ENCODE measurements at places on chromosomes 4 and X.

GRCh38 chr4:156558373-156559025 is 413.1 kb downstream of the PDGFC start:
- DNase-seq: no peak

DNA sequence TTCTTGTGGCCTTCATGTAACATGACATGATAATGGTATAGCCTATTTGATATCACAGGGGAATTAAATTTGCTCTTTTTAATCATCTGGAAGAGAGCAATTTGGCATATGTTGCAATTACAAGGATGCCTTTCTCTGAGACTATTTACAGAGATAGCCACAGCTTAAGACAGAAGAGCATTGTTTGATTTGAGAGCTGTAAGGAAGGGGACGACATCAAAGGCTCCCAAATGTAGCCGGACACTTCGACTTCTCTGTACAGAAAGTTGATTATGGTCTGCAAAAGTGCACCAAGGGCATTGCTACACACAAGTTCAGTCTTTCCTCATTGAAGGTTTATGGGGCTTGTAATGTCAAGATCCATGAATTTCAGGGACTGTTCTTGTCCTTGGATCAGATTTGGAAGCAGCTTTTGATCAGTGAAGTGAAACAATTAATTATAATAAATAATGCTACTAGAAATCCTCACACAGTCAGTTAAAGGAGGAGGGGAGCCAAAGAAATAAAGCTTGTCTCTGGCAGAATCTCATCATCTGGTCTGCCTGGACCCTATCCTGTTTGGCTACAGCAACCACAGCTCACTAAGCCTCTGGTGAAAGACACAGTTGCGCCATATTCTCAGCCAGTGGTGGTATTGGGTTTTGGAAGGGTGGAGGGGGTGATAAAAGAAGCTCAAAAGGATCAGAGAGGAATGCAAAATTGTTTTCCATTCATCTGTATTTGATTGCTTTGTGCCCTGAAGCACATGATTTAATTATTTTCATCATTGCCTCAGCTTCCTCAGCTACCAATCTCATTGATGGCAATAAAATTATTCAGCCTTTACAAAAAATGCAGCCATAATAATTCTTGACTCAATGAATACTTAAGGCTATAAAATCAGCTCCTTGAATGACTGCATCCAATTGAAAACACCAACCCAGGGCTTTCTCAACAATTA is 654.3 kb upstream of the LCORL start:
- no peak for DNase-seq

DNA sequence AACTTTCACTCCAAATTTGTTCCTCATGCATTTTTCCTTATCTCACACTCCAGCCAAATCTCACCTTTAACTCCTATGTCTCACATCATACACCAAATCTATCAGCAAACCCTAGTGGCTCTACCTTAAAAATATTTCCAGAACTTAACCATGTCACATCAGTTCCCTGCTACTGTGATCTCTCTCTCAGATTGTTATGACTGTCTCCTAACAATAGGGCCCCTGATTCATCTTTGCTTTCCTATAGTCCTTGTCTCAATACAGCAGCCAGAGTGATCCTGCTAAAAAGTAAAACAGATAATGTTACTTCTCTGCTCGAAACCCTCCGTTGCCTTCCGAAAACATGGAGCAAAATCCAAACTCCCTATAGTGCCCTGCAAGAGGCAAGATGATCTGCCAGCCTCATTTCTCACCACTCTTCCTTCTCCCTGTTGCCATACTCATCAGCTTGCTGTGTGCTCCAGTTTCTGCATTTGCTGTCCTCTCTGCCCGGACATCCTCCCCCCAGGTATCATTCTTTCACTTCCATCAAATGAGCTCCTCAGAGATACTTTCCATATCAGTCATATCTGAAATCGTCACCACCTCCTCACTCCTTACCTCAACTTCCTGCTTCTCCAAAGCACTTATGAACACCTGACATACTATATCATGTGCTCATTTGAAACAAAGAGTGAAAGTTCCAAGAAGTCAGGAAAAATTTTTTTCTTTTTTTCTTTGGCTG is 293.4 kb upstream of the NR3C2 start:
- DNase-seq: no peak

DNA sequence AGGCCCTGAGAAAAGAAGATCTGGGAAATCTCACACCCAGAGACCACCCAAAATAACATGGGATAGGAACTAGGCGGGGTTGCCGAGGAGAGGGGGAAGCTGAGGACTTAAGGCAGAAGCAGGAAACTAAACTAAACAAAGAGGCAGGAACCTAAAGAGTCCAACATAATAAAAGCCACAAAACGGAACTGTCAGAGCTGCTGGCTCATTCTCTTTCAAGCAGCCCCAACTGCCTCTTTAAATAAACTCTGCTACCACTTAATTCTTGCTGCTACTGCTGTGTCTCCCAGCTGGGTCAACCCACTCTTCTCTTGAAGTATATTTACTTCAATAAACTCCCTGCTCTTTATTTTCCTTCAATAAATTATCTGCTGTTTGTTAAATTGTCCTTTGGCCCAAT is 44.5 kb downstream of the MAGEB16 start:
- DNase-seq: no peak

DNA sequence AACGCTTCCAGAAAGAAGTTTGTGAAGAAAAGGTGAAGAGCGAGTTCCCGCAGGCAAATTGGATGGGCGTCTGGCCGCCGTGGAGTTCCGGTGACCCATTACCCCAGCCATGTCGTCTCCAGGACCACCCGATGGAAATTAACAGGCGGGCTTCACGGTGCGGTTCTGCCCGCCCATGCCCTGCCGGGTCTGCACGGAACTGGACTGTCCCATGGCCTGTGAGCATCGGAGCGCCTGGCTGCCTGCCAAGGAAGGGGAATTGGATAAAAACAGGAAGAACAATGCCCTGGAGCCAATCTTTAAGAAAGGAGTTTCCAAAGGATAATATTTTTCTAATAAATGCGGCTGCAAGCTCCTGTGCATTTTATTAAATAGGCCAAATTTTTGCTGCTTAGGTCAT is 319.8 kb upstream of the SLC7A11 start:
- no peak for DNase-seq

- DNase-seq: no peak
Observed at GRCh38 chrX:110327336-110327735, 9.5 kb upstream of the AMMECR1 start.

DNA sequence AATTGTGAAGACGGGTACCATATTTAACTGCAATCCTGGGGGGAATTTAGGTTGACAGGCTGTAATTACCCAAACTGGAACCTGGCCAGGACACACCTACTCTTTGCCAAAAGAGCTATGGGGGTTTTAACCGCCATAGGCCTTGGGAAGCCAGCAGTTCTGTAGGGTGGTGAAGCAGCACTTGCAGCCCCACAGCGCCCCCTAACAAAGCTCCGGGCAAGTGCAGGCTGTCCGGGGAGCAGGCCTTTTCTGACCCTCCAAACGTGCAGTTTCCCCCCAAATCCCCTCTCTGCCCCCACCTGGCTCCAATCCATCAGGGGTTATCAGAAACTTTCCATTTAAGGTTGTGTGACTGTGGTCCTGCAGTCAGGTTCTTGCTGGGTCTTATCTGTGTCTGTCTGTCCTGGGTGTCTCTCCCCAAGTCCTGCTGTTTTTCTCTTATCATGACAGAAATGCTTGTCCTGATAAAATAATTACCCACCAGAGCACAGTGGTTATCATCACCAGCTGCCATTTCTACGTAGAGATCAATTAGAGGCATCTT is 350.9 kb downstream of the MID1IP1 start:
- no peak for DNase-seq

- no peak for DNase-seq
Observed at GRCh38 chrX:70436343-70436742, 8.3 kb upstream of the DLG3 start.

- DNase-seq: no peak
Observed at GRCh38 chr4:101556842-101557241, 209.5 kb upstream of the PPP3CA start.

- DNase-seq: no peak
Observed at GRCh38 chr4:103365285-103365684, 167.1 kb upstream of the CENPE start.

GRCh38 chr4:181845617-181846016 is 397.6 kb upstream of the TENM3 start:
- DNase-seq: no peak
